Large intestine (tissue), 12 donors: ENCODE measurements at places on chromosomes 1 and 21. TPM values are rescaled to one million over a fixed set of nuclear protein-coding genes. Genes with fewer than 3 reads are reported as not detected.

The PER3 gene
- 5.1 TPM for polyA plus RNA-seq

GRCh38 chr1:166390366-166391033 lies 223.7 kb upstream of the FAM78B start:
- no peak for DNase-seq
- no peak overlapping the region for H3K4me3 ChIP-seq
- no peak overlapping the region for H3K27ac ChIP-seq
- H3K36me3 ChIP-seq: no peaks in the 10 kb centered on the region
- H3K27me3 ChIP-seq: no peaks in the 10 kb centered on the region

- H3K4me1 ChIP-seq: peaks cover 27% of the 10 kb centered on the region
- no peaks in the 10 kb centered on the region for H3K36me3 ChIP-seq
- DNase-seq: peak; percentile 25
These were observed 1.0 kb downstream of the ROR1 start for GRCh38 chr1:63774617-63775417.

DNA sequence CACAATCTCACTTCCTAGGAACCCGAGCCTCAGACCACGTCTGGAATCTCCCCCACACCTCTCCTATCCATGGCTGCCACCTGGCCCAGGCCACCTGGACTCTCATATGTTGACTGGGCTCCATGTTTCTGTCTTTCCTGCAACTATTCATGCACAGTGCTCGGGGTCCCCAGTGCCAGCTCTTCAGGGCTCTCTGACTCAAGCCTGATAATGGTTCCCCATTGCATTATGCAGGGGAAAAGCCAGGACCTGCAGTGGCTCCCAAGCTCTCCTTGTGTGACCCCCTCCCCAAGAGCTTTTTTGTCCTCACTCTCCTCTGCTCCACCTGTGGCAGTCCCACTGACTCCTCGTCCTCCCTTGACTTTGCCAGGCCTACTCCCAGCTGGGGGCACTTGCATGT lies 417.6 kb downstream of the NPHP4 start:
- H3K4me3 ChIP-seq: no peak overlapping the region
- no peak overlapping the region for H3K27ac ChIP-seq
- H3K4me1 ChIP-seq: no peaks in the 10 kb centered on the region
- no peaks in the 10 kb centered on the region for H3K27me3 ChIP-seq

DNA sequence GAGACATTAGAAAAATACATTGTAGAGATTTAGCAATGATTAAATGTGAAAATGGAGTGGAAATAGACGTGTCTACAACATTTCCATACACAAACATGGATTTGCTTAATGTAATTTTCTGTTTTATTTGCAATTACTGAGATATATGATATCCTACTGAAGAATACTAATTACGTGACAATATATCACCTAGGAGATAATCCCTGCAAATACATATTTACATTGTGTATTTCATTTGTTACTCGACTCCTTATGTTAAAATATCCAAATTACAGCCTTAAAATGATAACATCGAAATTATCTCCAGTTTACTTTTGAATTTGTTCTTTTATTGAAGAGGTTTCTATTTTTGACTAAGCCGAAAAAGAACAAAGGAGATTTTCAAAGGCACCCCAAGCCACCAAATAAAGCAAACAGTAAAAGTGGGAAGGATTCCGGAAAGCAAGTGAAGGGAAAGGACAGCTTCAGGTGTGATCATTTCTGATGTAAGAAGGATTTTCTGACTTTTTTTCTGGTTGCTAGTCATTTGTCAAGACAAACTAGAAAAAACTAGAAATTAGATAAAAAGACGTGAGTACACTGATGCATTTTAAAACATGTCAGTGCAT lies 7.9 kb downstream of the LHX4 start:
- H3K4me1 ChIP-seq: peaks cover 18% of the 10 kb centered on the region
- H3K27ac ChIP-seq: no peak overlapping the region
- no peak overlapping the region for H3K4me3 ChIP-seq

DNA sequence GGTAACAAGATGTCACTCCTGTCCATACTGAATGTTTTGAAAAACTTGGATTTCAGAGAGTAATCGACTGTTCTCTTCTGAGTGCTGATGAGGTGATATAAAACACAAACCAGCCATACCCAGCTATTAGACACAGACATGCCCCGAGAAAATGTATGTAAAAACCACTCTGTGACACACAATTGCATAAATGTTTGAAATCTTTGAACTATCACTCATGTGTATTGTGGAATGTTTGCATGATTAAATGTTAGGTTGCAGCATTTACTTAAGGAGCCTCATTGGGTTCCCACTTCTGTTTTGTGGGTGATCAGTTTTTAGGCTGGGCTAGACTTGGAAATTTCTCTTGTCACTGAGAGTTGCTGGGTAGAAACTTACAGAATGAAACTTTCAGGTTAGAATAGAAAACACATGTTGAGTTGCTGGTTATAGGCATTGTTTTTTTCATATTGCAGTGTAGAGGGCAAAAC lies 270.4 kb upstream of the B3GALT2 start:
- no peaks in the 10 kb centered on the region for H3K27me3 ChIP-seq
- DNase-seq: peak; percentile 6
